ENCODE measurements at places on chromosomes 5 and 9.

- no peak for DNase-seq
Measured at GRCh38 chr5:114702731-114703130, 340.9 kb downstream of the KCNN2 start.

GRCh38 chr5:10637944-10638343 is 74.1 kb downstream of the ANKRD33B start:
- DNase-seq, result no peak

GRCh38 chr5:116520771-116521170 is 53.9 kb downstream of the SEMA6A start:
- no peak for DNase-seq

DNA sequence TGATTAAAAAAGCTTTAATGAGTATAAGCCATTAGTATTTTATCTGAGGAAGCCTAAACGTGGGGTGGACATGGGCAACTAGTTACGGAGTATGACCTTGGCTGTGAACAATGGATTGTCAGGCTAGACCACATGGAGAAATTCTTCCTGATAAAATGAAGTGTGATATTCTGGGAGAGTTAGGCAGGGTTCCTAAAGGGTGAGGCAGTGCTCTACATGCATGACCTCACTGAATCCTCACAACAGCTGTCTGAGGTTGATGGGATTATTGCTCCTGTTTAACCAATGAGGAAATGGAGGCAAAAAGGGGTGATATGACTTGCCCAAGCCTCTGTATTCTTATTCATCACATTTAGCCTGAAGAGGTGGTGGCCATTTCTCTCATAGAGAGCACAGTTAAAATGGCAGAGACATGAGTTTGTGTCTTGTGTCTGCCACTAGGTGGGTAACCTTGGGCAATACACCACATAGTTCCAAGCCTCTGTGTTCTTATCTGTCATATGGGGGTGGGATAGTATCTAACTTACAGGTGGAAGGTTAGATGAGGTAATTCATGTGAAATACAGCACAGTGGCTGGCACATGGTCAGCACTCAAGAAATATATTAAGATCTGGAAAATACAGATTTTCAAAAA is 96.1 kb upstream of the NR3C1 start:
- DNase-seq, result no peak

DNA sequence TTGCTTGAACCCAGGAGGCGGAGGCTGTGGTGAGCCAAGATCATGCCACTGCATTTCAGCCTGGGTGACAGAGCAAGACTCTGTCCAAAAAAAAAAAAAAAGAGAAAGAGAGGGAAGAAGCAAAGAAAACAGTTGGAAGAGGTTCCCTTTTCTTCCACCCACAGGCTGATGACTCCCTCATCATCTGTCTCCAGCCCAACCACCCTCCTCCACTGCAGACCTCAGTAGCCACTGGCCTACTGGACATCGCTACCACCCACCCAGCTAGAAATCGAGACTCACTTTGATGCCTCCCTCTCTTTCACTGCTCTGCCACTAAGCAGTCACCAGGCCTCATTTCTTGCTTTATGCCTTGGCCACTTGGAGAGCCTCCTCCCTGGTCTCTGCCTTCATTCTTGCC is 71.2 kb downstream of the NIPSNAP3B start:
- DNase-seq, result no peak

GRCh38 chr9:7273575-7273974 is 515.8 kb downstream of the KDM4C start:
- peak; percentile 21 for DNase-seq

DNA sequence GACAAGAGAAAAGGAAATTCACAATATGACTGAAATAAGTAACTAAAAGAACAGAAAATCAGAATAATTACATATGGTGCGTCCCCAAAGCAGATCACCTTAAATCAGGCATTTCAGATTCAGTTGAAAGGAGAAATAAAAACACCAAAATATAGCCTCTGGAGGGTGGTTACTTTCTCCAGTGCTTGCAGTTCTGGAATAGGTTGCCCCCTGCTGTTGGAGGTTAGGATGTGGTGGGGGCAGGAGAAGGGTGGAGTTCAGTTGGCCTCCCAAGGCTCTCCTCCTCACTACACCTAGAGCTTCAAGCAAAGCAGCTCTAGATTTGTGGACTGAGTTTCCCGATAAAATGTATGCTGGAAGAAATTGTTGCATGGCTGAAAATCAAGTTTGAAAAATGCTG is 338.2 kb upstream of the TLE4 start:
- DNase-seq, result no peak

GRCh38 chr5:132608107-132608506 is 49.9 kb upstream of the IL13 start:
- no peak for DNase-seq

DNA sequence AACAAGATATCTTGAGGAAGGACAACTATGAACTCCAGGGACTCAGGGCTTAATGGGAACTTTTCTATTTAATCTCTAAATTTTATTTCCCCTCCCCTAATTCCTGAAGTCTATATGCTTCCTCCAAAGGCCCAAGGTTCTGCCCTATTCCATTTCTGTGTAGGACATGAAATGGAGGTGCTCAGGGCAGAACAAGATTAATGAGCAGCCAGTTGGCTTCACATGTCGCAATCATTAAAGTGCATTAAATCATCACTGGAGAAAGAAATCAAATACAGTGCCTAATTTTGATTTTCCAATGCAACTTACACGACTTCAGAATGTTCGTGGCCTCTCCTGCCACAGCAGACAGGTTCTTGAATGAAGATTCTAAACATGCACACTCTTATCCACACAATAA is 862.1 kb downstream of the PTPRD start:
- no peak for DNase-seq

DNA sequence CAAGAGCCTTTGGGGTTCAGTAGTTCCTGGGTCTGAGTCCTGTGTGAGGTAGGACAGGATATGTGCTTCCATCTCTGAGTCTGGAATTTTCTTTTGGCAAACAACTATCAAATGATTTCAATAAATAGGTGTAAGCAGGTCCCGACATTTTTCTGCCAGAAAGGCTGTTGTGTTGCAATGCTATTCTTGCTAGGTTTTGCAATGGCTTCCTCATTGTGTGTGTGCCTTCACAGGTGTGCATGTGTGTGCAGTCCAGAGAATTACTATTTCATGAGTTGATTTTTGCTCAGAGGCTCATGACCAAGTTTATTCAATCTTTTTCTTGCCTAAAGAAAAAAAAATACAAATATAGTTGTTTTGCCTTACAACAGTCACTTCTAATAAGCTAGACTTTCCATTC is 64.5 kb upstream of the FRRS1L start:
- no peak for DNase-seq

Data from thyroid gland (tissue), 4 donors.